ENCODE measurements at places on chromosomes 2 and 18.

DNA sequence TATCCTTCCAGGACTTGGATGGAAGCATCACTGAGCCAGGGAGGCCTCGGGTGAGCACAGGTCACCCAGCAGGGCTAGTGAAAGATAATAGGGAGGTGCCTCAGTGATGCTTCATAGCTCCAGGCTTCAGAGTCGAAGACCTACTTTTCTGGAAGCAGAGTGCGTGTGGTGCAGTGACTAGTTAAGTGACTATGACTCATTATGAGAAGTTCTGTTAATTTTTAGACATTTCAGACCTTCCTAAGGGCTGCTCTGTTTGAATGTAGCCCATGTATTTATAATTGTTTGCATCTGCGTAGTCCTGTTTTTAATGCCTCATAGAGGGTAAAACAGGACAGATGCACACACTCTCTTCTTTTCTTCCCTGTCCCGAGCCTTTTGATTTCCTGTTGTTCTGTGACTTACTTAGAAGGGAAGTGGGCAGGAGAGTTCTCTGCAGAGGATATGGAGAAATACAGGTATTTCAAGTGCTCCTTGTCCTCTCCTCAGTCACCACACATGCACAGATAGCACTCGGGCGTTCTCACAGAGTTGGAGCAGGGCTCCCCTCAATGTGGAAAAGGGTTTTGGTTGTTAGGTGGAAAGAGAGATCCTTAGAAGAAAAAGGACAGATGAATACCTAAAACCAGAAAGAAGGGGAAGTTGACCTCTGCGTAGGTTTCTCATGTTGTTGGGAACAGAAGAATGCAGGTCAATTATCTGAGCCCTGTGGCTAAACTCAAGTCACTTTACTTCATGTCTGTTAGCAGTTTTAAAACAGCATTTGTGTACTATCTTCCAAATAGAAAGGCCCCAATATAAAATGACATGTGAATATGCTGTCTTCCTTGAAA is 34.7 kb downstream of the RALB start:
- DNase-seq = no peak

DNA sequence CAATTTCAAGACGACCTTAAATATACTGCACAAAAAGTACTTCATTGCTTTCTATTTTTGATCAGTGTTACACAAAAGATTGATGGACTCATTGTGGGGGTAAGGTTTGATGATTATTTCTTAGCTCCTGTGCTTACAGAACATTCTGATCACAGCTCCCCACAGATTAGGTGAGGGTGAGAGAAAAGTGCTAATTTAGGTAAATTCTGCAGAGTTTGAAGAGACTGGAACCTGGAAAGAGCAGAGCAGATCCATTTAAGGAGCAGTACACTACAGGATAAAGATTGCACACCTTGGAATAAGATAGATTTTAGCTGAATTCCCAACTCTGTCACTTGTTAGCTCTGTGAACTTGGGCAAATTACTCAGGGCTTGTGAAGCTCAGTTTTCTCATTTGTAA is 291.9 kb upstream of the CDH7 start:
- no peak for DNase-seq

- DNase-seq = no peak
Observed at GRCh38 chr2:134142903-134143302, 111.0 kb upstream of the MGAT5 start.

DNA sequence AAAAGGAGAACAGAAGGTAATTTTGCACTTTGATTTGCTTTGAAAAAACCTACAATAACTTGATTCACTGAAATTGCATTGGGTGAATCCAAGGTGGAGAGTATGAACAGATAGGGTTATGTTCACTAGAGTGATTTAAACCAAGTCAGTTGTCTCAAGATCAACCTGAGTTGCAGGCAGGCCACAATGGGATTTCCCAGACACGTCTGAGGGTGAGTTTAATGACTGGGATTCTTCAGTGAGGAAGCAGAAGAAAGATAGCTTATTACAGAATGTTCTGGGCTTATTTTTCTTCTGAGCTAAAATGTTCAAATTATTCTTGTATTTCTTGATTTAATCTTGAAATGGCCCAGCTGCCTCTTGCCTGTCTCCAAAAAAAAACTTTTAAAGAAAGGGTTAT is 20.1 kb downstream of the COL4A4 start:
- DNase-seq = no peak

DNA sequence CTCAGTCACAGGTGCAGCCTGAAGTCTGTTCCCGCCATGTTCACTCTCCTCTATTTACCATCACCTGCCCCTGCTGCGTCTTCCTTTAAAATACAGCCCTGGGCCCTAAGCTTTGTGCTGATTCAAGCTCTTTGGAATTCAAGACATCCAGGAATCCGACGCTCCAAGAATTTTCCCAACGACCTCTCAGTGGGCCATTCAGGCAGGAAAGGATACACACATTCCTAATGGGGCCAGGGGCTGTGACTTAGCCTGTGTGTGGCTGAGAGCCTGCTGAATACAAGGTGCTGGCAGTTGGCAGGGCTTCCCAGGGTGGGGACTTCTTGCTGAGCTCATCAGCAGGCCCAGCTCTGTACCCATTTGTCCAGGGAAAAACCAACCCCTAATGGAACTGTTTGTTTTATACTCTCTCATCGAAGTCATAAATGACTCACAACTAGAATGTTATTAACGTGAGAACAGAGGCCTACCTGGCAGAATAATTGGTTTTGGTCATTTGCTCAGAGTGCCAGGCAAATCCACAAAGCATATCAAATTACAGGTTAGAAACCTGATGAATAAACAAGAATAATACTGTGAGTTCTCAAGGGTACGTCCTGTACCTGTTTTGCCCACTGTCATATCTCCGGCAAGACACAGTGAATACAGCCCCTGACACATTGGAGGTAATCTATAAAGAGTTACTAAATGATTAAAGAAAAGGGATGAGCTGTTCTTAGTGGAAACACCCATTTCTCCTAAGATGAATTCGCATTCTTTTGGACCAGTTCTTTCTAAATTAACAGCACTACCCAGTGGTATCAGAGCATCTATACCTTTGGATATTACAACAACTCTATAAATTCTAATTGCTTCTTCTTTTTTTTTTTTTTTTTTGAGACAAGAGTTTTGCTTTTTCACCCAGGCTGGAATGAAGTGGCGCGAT is 12.6 kb upstream of the KCMF1 start:
- no peak for DNase-seq

- no peak for DNase-seq
Observed at GRCh38 chr2:146806364-146807005, 1038.3 kb upstream of the ACVR2A start.

GRCh38 chr18:55228707-55229106 is 269.4 kb upstream of the CCDC68 start:
- DNase-seq = no peak

DNA sequence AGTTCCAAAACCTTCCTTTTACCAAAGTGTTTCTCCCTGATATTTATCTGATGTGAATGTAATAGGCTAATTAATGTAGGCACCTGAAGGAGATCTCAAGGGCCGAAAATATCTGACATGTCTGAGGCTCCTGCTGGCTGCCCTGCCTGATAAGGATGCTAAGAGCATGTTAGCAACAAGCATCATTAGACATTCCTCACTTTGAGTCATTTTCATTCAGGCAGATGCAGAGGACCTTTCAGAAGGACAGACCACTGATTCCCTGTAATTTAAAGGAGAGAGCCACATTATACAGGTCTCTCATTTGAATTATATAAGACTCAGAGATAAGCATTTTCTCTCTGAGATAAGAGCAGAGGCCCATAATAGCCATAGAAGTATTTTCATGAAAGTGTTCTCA is 222.4 kb upstream of the NCKAP5 start:
- no peak for DNase-seq

- DNase-seq = no peak
Observed at GRCh38 chr2:179495315-179495714, 230.7 kb upstream of the SESTD1 start.

GRCh38 chr2:42724886-42725285 is 39.0 kb downstream of the OXER1 start:
- DNase-seq = no peak

GRCh38 chr2:130892793-130893785 is 56.4 kb downstream of the ARHGEF4 start:
- DNase-seq = no peak

DNA sequence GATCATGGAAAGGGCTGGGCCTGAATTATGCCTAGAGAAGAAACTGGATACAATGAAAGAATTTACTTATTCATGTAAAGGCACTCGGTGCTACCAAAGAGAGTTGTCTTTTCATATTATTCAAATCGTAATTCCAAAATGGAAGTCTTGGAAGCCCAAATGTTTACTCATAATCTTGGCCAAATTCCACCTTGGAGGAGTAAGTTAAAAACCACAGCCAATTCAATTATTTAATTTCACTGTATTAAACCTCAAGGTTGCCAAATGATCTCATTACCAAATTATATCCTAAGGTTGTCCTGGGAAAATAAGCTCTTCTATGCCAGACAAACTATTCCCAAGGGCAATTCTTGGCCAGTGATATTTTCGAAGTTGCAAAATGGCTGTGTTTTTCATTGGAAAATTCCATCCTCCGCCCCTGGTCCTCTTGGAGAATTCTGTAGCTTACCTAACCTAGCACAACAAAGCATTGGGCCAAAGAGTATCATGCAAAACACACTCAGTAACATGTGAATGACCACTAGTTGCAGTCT is 11.1 kb upstream of the VPS4B start:
- no peak for DNase-seq

GRCh38 chr18:63505566-63506335 is 29.0 kb downstream of the SERPINB5 start:
- DNase-seq = peak; percentile 8

- no peak for DNase-seq
Observed at GRCh38 chr2:39008665-39009064, 112.2 kb downstream of the SOS1 start.
